SIG-M5 (cell line): ENCODE measurements at places on chromosomes 4 and X.

DNA sequence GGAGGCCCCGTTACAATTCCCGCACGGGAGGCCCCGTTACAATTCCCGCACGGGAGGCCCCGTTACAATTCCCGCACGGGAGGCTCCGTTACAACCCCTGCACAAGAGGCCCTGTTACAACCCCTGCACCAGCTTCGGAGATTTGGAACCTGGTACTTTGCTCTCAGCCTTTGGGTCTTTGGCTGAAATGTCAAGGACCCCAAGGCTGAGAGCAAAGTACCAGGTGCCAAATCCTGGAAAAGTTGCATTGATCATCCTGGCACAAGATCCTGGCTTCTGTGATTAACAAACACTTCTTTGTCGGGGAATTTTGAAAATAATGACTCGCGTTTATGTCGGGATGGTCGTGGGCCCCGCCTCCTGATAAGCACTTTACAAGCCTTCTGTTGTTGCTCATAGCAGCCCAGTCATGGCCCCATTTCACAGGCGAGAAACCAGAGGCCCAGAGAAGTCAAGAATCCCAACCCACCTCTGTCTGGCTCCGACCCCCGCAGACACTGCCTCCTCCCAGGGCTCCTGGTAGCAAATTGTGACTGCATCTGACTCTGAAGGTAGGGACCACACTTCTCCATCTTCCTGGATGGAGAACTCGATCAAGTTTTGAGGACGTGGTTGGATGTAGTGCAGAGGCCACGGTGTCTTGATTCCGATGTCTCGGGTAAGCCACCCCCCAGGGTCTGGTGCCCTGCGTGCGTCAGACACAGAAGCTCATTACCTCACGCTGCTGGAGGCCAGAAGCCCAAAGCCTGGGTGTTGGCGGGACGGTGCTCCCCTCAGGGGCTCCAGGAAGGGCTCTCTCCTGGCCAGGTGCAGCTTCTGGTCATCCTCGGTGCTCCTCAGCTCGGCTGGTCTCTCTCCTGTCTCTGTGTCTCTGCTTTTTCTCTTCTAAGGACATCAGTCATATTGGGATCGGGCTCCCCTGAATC is 60.3 kb downstream of the ADRA2C start:
- DNase-seq: no peak

- DNase-seq: no peak
These were observed 216.4 kb downstream of the CHIC2 start for GRCh38 chr4:53847965-53848364.

- DNase-seq: no peak
These were observed 249.1 kb upstream of the BMP3 start for GRCh38 chr4:80781431-80781830.

GRCh38 chr4:147516133-147516532 is 35.2 kb downstream of the EDNRA start:
- DNase-seq: no peak

GRCh38 chr4:6878451-6879059 is 31.1 kb upstream of the TBC1D14 start:
- DNase-seq: no peak

- DNase-seq: no peak
These were observed 279.2 kb upstream of the FGF16 start for GRCh38 chrX:77167993-77168392.

- no peak for DNase-seq
These were observed 13.2 kb downstream of the RUFY3 start for GRCh38 chr4:70734971-70735370.

DNA sequence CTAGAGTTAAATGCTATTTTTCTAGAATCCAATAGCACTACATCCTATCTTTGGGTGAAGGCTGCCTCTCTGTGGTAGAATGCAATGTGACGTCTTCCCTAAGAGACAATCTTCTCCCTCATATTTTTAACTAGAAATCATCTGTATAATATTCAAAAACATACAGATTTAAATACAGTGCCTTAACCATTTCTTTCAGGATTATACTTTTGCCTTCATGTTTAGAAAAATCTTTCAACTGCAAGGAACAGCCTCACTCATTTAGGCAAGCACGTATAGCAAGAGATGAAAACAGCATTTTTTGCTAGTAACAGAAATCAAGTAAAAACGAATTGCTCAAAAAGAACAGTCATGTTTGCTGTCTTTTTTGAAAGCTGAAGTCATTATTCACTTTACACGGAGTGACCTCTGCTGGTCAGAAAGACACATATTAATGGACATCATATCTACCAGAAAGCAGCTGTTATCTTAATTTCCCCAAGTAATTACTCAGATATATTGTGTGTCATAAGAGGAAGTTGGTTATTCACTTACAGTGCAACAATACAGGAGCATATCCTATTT is 422.3 kb downstream of the STPG2 start:
- no peak for DNase-seq

GRCh38 chr4:90281541-90282355 is 154.6 kb downstream of the CCSER1 start:
- DNase-seq: no peak

GRCh38 chr4:569958-570667 is 6.0 kb downstream of the TMEM271 start:
- no peak for DNase-seq
